CD4-positive, alpha-beta T cell (primary cell): ENCODE measurements at places on chromosomes 2 and 18. TPM values are rescaled to one million over a fixed set of nuclear protein-coding genes. Genes with fewer than 3 reads are reported as not detected.

DNA sequence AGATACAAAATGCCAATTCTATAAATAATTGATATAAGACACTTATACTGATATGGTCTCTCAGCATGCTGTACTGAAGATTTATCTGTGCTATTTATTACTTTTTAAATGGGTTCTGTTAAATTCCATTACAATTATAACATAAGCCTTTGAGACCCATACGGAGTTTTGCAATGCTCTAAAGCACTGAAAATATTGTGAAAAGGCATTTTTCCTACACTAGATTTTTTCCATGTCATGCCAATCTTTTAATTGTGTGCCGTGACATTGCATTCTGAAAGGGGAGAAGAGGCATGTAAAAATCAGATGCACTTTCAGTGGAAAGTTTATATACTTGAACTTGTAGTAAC is 46.5 kb downstream of the EFEMP1 start:
- no peaks in the 10 kb centered on the region for H3K4me1 ChIP-seq
- no peak overlapping the region for H3K4me3 ChIP-seq
- H3K36me3 ChIP-seq = no peaks in the 10 kb centered on the region
- DNase-seq = no peak

DNA sequence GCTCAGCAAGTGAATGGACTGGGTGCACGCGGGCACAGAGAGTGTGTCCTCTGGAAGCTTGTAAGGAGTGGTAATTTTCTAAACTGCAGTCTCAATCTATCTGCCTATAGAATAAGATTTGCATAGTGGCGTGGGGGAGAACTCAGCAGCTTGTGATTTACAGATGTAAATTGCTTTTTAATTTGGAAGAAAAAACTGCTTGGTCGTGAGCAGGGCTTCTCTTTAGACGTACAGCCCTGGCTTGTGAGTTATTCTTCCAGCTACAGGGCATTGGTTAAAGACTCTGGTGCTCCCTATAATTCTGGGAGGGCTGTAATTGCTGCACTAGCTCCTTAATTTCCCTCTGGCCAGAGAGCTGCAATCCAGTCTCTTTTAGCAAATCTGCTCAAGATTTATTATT is 84.9 kb downstream of the MARCO start:
- no peaks in the 10 kb centered on the region for H3K4me1 ChIP-seq
- no peak for DNase-seq
- H3K36me3 ChIP-seq = no peaks in the 10 kb centered on the region
- H3K27me3 ChIP-seq = peaks cover 7% of the 10 kb centered on the region

ANO7 gene
- total RNA-seq = 0.14 TPM

XDH gene
- 0.05 TPM for total RNA-seq

GRCh38 chr18:3595369-3596273 is 145.6 kb downstream of the TGIF1 start:
- no peak for DNase-seq
- H3K4me1 ChIP-seq = peaks cover 66% of the 10 kb centered on the region

GRCh38 chr18:62425465-62426190 is 97.2 kb upstream of the ZCCHC2 start:
- no peak overlapping the region for H3K4me3 ChIP-seq
- no peaks in the 10 kb centered on the region for H3K27me3 ChIP-seq
- peaks cover 12% of the 10 kb centered on the region for H3K4me1 ChIP-seq

DNA sequence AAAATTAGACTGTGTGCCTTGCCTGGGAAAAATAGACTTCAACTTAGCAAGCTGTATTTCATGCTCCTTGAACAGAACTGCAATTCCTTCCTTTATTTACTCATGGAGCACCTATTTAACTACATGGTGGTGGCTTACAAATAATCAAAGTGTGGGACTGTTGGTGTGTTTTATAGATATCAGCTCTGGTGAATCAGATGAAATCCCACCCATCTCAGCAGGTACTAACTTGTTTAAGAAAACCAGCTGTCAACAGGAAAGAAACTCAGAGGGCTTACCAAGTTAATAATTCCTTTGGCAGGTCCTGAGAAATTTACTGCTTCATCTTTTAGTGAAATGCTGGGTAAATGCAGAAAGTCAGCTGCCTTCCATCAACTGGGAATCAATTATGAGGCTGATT is 830.6 kb downstream of the SLC4A3 start:
- H3K4me3 ChIP-seq = no peak overlapping the region
- DNase-seq = no peak
- H3K27me3 ChIP-seq = no peaks in the 10 kb centered on the region
- no peaks in the 10 kb centered on the region for H3K36me3 ChIP-seq
- H3K4me1 ChIP-seq = no peaks in the 10 kb centered on the region
- no peak overlapping the region for H3K27ac ChIP-seq

- DNase-seq = no peak
- H3K27ac ChIP-seq = no peak overlapping the region
- no peak overlapping the region for H3K4me3 ChIP-seq
- H3K36me3 ChIP-seq = no peaks in the 10 kb centered on the region
- peaks cover 8% of the 10 kb centered on the region for H3K27me3 ChIP-seq
- H3K4me1 ChIP-seq = no peaks in the 10 kb centered on the region
Measured at GRCh38 chr2:69269330-69269729, 117.7 kb downstream of the GFPT1 start.

DNA sequence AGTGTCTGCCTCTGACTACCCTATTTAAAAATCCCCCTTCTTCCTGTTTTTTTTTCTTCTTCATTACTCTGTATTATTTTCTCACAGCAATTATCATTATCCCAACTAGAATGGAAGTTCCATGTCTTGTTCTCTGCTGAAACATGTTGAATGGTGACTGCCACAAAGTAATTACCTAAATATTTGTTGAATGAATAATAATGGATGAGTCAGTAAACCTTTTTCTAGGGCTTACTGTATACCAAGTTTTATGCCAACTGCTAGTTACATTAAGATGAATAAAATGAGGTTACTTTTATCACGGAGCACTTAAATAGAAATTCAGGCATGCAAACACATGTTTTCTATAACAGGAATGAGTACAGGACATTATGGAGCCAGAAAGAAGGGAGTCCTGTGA is 490.6 kb downstream of the THSD7B start:
- no peak overlapping the region for H3K27ac ChIP-seq
- no peaks in the 10 kb centered on the region for H3K27me3 ChIP-seq
- no peaks in the 10 kb centered on the region for H3K36me3 ChIP-seq
- H3K4me3 ChIP-seq = no peak overlapping the region

GRCh38 chr2:165905854-165906253 is 47.7 kb downstream of the TTC21B start:
- no peaks in the 10 kb centered on the region for H3K27me3 ChIP-seq
- H3K36me3 ChIP-seq = peaks cover 23% of the 10 kb centered on the region
- H3K4me3 ChIP-seq = no peak overlapping the region

MYOM1 gene
- total RNA-seq = 0.74 TPM

DNA sequence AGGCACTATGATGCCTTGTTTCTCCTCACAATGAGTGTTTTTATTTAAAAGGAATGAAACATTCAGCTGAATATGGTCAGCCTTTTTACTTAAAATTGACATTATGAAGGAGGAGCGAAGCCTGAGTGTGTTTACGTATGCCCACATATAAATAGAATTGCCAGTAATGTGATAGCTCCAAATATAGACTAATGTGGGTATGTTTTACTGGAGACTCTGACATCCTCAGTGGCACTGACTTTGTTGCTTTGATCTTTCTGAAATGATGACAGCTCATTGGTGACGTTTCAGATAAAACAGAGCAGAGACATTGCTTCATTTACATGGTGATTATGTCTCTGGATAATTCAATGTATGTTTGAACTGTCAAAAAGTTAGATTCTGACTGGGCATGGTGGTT is 167.0 kb downstream of the MGAT5 start:
- H3K4me3 ChIP-seq = no peak overlapping the region
- H3K27me3 ChIP-seq = no peaks in the 10 kb centered on the region
- no peak for DNase-seq

DNA sequence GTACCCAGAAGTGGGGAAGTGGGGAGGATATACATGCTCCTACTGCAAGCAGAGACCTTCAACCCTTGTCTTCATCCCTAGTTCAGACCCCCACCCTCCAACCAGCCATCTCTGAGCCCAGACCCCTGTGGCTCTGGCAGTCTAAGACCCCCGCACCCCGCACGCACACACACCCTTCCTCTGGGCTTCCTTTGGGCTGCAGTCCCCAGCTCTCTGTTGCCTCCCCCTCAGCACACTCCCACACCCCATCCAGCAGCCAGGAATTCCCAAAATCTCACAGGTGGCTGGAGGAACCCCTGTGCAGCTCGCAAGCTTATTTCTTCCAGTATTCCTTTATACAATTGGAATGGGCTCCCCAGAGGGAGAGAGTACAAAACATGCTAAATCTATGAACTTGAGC is 13.9 kb upstream of the GYPC start:
- no peak overlapping the region for H3K4me3 ChIP-seq
- no peaks in the 10 kb centered on the region for H3K36me3 ChIP-seq
- H3K27ac ChIP-seq = no peak overlapping the region
- H3K27me3 ChIP-seq = no peaks in the 10 kb centered on the region
- DNase-seq = no peak

DNA sequence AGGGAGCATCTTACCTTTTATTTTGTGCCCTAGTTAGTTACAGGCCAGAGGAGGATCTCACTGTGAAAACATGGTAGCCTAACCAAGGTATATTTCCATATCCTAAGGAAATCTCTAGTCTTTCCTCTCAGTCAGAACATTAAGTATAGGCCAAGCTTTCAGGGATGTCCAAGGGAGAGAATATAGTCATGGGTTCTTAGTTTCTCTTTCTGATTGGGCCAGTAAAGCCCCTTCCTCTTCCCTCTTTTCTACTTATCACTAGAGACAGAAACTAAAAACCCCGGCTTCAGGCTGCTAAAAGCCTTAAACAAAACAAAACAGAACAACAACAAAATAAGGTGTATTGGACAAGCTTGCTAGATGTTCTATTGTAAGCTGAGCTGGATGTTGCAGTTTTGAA is 44.3 kb upstream of the TNFRSF11A start:
- H3K36me3 ChIP-seq = peaks cover 62% of the 10 kb centered on the region
- H3K4me1 ChIP-seq = no peaks in the 10 kb centered on the region
- DNase-seq = no peak
- H3K4me3 ChIP-seq = no peak overlapping the region

DNA sequence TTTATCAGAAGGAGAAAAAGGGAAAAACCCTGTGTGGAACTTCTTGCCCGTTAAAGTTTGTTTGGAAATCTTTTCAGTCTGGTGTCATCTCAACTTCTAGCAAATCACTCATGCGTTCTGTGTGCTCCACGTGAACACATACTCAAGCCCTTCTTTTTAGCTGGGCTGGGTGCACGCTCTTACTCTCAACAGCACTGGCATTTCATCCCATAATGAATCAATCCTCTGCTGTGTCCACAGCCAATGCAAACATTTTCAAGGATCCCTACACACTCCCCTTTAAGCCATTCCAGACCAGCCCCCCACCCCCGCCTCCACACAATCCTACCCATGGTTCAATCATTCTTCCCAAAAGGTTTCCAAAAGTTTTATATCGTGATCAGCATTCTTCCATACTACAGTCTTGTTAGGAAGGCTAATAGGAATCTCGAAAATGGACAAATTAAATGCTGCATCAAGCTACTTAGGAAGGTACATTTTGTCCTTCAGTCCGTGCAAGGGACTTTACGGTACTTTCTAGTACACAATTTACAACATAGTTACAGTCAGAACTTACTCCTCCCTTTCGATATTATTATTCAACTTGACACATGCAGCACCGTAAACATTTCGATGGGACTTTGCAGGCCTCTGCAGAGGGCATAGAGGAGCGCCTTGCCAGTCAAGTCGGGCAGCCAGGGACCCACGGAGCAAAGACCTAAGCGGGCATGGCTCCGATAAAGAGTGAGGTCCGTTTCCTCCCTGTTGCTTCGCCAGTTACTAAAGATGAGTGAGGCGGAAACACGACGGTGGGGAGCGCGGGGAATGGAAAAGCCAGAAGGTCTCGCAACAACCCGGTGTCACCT is 1.4 kb downstream of the PTGR3 start:
- H3K36me3 ChIP-seq = no peaks in the 10 kb centered on the region
- H3K4me3 ChIP-seq = peak overlapping the region; percentile 86
- no peak for DNase-seq
- peaks cover 47% of the 10 kb centered on the region for H3K4me1 ChIP-seq

- peak overlapping the region; percentile 82 for H3K27ac ChIP-seq
- H3K27me3 ChIP-seq = no peaks in the 10 kb centered on the region
- H3K4me3 ChIP-seq = peak overlapping the region; percentile 19
- H3K4me1 ChIP-seq = peaks cover 41% of the 10 kb centered on the region
- no peaks in the 10 kb centered on the region for H3K36me3 ChIP-seq
- DNase-seq = peak; percentile 56
Measured at GRCh38 chr2:203934041-203934492, 2.5 kb upstream of the ICOS start.

GRCh38 chr18:74493689-74494088 is 2.5 kb upstream of the CNDP2 start:
- H3K27me3 ChIP-seq = no peaks in the 10 kb centered on the region
- H3K4me1 ChIP-seq = peaks cover 27% of the 10 kb centered on the region
- H3K36me3 ChIP-seq = no peaks in the 10 kb centered on the region
- no peak overlapping the region for H3K27ac ChIP-seq
- DNase-seq = peak; percentile 68
- no peak overlapping the region for H3K4me3 ChIP-seq

- DNase-seq = no peak
- no peak overlapping the region for H3K27ac ChIP-seq
- no peaks in the 10 kb centered on the region for H3K4me1 ChIP-seq
- no peaks in the 10 kb centered on the region for H3K27me3 ChIP-seq
- H3K36me3 ChIP-seq = no peaks in the 10 kb centered on the region
Measured at GRCh38 chr2:15927551-15928218, 12.7 kb upstream of the MYCN start.

DNA sequence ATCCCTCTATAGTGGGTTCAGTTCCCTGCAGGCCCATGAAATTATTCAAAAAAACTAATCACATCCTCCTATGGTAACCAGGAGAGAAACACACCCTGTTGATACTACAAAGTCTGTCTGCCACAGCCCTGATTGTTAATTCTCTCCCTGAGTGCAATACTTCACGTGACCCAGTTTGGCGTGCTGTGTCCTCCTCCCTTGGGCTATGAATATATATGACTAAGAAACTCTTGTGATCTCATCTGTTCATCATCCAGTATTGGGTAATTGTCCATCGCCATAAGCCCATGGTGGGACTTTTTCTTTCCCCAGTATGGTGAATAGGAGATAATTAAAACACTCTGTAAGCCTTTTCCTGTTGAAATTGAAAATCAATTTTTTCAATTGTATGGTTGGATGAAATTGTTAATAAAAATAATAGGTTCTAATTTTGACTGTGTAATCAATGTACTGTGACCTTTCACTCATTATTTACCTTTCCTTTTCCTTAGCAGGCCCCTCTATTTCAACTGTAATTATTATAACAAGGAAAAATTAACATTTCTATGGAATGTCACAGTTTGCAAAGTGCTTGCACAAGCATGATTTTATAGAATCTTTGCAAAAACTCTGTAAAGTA is 1822.6 kb downstream of the SUCLG1 start:
- H3K4me3 ChIP-seq = no peak overlapping the region
- no peaks in the 10 kb centered on the region for H3K4me1 ChIP-seq
- no peaks in the 10 kb centered on the region for H3K36me3 ChIP-seq
- no peak for DNase-seq

GRCh38 chr2:123514613-123515207 is 510.4 kb upstream of the CNTNAP5 start:
- H3K27ac ChIP-seq = no peak overlapping the region
- H3K4me1 ChIP-seq = no peaks in the 10 kb centered on the region
- H3K4me3 ChIP-seq = no peak overlapping the region
- H3K27me3 ChIP-seq = no peaks in the 10 kb centered on the region
